ENCODE measurements at places on chromosomes 12 and 14. TPM values are rescaled to one million over a fixed set of nuclear protein-coding genes. Genes with fewer than 3 reads are reported as not detected.

Gene METTL25
- total RNA-seq: 6.9 TPM

Gene BAZ1A
- 42.6 TPM for total RNA-seq

Gene PTCSC3
- total RNA-seq: not detected

Gene TAS2R8
- not detected for total RNA-seq

Gene BRI3BP
- 6.9 TPM for total RNA-seq

Gene OR4K17
- total RNA-seq: not detected

Gene DAO
- not detected for total RNA-seq

Gene RNASE7
- total RNA-seq: not detected

Data from mammary microvascular endothelial cell (primary cell).